Choroid plexus epithelial cell (primary cell): ENCODE measurements at places on chromosomes 5 and 9.
A peak's percentile ranks its signal among the peaks of the same experiment; 100 is the strongest.

DNA sequence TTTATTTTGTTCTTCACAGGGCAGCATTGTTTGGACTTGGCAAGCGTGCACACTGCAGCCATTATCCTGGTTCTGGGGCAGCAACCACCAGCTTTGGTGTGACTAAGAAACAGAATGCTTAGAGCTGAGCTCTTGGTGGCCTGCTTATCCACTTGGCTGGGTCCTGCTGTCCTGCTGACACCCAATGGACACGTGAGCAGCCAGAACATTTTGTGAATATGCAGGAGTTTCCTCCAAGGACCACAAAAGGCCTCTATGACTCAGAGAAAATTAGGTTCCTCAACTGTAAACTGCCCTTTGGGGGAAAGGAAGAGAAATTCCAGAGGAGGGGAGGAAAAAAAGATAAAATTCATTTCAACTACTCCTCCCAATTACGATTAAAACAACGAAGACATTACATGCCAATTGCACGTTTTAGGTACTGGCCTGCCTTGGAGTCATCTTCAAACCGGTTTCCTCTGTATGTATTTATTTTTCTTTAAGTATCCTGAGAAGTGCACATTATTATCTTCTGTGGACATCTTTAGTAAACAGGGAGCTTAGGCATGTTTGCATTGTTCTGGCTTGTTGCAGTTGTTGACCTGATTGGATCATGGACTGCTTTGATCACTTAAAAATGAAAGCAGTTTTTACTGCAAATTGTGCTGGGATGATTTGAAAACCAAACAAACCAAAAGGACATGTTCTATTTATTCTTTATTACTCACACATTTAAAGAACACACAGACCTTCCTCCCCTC lies 82.3 kb upstream of the TLE4 start:
- DNase-seq = peak; percentile 77

- no peak for DNase-seq
These were observed 20.6 kb downstream of the C9orf43 start for GRCh38 chr9:113431191-113431590.

DNA sequence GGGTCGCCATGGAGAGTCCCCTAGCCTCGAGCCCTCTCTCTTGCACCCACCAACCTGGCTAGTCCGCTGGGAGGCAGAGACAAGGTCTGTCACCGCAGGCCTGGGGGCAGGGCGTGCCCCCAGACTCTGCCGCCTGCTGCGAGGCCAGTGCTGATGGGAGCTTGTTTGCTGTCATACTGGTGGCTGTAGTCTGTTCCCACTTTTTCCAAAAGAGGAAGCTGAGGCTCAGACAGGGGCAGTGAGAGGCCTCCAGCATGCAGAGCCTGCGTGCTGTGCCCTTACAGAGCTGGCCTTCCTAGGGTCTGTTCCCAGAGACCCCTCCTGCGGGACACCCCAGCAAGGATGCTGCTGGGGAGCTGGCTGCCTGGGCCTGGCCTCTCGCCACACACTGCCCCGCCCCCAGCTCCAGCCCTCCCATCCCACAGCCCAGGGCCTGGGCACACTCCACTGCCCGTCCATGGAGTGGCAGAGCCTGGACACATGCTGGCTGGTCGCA lies 21.0 kb upstream of the SUSD3 start:
- DNase-seq = no peak

DNA sequence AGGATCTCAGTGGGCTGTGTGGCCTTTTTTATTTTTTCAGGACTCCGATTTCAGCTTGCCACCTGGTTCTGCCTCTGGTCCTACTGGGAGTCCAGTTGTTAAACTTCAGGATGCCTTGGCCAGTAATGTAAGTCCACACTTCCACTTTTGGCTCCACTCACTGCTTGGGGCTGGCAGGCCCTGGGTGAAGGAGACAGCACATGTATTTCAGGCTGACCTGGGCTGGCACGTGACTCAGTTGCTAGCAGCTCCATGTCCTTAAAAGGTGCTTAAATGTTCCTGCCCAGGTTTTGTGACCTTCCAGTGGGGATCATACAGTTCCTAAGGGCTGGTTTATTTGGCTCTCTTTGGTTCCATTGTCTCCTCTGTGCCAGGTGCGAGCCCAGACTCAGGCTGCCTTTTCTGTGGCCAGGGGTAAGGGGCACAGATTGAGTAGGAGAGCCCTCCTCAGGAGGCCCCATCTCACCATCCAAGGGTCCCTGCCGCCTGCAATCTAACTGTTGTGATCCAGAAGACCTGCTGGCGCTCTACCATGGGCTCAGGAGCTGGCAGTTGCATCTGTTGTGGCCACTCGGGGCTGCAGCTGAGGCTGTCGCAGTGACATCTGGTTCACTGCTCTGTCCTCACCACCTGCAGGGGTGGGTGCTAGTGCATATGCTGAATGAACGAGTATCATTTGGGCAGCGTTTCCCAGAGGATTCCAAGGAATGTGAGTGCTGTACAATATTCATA lies 19.2 kb upstream of the POMT1 start:
- no peak for DNase-seq

DNA sequence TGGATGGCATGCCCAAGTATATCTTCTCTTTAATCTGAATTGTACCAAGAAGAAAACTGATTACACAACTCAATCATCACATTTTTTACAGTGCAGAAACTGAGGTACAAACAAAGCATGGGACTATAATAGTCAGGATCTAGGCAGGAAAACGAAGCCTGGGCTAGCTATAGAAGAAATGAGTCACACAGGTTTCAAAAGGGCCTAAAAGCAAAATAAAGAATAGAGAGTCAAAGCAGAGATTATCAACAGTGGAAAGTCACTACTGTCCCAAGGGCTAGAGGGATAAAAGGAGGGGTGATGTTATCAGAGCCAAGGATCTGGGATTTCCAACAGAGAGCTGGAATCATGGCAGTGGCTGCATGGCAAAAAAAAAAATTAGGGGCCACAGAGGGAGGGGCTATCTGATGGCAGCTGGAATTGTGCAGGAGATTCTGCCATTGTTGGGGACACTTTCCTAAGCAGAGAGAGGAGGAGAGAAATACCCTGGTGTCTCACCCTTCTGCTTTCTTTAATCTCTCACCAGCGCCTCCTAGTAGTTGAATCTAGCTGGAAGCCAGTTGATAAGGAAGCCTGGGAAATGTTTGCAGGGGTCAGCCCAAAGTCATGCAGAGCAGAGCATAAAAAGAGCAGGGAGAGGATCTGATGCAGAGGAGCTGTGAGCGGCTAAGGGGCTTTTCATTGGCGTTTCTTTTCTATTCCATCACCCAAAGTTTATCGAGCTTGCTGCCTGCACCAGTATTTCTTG lies 343.2 kb downstream of the ACTL7B start:
- DNase-seq = peak; percentile 23

DNA sequence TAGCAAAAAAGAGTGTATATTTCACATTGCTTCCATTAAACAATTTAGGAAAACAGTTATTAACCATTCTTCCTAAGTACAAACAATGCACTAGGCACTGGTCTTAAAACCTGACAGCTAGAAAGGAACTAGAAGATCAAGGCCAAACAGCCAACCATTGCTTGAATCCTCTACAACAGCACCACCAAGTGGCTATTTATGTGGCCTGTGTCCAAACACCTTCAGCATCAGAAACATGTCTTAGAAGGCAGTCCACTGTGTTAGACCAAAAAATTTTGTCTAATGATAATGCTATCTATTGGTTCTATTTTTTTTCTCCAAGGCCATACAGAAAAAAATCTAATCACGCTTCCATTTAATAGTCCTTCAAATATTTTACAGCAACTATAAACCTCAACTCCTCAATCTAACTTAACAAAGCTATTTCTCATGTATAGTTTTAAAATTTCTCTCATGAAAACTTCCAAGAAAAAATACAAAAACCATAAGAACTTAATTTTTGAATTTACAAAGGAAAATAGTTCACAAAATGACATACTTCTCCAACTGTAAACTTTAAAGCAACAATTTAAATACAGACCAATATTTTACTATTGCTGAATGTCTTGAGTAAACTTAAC lies 36.1 kb downstream of the CAAP1 start:
- DNase-seq = peak; percentile 77

DNA sequence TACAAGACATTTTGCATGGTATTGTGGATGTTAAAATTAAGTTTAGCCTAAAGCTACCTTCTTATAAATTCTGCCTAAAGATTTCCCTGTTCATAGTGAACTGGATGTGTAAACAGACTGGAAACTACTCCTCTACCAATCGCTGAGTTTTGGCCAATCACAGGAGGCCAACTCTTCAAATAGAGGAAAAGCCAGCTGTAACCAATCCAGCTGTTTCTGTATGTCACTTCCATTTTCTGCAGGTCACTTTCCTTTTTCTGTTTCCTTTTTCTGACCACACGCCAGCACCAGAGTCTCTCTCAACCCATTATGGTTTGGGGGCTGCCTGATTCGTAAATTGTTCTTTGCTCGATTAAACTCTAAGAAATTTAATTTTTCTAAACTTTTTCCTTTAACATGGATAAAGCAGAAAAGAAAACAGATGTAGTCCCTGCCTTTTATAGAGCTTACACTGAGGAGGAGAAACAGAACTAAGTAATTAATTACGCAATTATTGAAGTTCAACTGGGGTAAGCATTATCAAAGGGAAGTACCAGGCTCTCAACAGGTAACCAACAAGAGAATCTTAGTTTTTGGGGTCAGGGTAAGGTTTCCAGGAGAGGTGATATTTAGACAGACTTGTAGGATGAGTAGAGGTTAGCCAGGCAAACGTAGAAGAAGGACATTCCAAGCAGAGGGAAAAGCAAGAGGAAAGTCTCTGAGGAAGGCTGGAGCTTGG lies 27.7 kb downstream of the RANBP3L start:
- DNase-seq = no peak

GRCh38 chr9:130837002-130837511 lies 2.0 kb downstream of the ABL1 start:
- DNase-seq = peak; percentile 34

DNA sequence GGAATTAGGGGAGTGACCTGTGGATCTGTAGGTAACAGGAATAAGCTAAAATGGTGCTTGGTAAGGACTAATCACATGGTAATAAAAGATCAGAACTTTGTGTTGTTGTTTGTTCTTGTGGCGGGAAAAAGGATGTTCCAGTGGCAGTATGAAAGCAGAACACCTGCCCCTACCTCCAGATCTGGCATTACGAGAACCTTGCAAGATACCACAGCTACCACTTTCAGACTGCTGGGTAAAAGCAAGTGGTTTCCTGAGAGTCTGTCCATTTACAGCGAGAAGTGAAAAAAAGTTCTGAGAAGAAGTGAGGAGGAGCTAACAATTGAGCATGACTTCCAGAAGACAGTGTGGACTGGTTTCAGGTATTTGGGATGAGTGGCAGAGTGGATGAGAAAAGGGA lies 252.5 kb downstream of the TLE4 start:
- DNase-seq = no peak

GRCh38 chr5:174187001-174187400 lies 141.5 kb downstream of the NSG2 start:
- DNase-seq = no peak

DNA sequence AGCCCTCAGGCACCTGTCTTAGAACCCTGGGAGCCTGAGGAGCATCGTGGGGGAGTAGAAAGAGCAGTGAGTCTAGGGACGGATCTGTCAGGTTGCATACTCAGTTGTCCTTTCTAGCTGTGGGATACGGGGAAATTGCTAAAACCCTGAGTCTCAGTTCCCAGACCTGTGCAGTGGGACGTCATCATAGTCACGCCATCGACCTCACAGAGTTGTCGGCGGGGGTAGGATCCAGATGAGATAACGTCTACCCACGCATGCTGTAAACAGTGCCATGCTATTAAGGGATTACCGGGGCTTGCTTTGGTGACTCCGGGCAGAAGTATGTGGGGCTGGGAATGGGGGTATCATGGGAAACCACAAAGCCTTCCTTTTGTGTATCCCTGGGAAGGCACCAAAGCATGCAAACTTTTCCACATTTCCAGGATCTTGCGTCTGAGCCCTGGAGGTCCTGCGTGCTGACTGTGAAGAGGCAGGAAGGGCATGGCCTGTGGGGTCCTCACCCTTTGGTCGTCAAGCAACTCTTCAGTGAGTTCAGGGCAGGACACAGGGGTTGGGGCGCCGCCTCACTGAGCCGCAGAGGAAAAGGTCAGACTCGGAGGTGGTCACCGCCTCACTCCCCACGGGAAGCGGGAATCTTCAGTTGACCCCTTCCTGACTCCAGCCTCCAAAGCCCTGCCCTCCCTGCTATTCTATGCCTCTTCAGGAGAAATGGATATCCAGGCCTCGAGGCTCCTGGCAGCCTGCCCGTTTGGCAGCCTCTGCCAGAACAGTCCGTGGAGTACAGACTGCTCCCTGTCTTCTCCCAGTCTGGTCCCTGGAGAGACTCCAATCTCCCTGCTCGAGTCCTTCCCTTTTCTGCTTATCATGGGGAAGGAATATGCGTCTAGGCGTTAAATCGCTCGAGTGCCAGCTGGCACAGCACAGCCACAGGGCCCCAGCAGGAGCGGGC lies 186.8 kb upstream of the KLF9 start:
- DNase-seq = peak; percentile 96

DNA sequence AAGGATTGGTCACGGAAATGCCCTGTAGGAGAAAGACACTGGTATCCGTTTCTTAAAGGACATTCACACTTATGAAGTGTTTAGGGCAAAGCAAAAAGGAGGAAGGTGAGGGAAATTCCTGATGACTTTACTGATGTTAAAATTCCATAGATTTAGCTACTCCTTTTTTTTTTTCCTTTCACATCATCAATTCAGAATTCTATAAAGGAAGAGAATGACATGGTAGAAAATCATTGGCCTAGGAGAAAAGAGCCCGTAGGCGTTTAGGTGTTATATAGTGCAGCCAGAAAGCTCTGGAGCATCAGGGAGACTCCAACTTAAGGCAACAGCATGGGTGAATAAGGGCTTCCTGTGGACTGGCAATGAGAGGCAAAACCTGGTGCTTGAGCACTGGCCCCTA lies at the start of gene TSLP:
Gene TSLP, plus strand, starts transcription at position 301 of the 400 bp plus-strand sequence. CDS start 178 bp downstream, outside the sequence.
- no peak for DNase-seq

- no peak for DNase-seq
These were observed 24.0 kb downstream of the TMOD1 start for GRCh38 chr9:97525451-97525850.

DNA sequence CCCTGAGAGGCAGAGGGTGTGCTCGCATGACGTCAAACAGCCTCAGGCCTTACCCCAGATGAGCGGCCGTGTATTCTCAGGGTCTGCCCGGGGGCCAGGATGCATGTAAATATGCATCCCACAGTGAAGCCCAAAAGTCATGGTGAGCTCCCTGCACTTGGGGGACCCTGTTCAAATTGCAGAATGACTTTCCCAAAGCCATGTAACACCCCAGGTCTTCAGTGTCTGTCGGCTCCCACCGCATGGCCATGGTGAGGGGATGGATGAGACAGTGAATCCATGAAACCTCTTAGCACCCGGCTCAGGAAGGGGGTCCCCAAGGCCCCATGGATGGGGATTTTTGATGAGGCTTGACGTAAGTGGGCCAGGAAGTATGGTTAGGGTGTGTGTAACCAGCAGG lies 9.3 kb upstream of the COL5A1 start:
- no peak for DNase-seq

DNA sequence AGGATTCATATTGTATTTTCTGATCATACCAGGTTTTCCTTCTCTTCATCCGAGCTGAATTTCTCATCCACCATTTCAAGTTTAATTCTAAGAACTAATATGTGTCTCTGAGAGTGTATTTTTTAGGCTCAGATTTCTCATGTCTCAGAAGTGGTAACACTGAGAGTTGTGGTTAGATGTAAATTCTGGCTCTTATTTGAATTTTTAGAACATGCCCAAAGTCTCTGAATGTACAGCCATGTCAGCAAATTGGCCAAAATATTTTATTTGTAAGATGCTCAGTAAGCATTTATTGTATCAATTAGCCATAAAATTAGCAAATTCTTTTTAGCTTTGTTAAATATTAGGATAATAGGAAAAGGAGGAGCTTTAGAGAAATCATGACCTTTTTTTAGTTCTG lies 16.6 kb downstream of the SV2C start:
- DNase-seq = no peak
